ENCODE measurements at places on chromosomes 2 and 18. TPM values are rescaled to one million over a fixed set of nuclear protein-coding genes. Genes with fewer than 3 reads are reported as not detected.

The SLC11A1 gene
- 0.49 TPM for total RNA-seq

The CHRNG gene
- total RNA-seq = 77.7 TPM

The CTNNA2 gene
- 0.62 TPM for total RNA-seq

The ABI2 gene
- total RNA-seq = 24.2 TPM

The ABCG5 gene
- total RNA-seq = not detected

The CEBPZ gene
- 56.9 TPM for total RNA-seq

All from muscle of leg (tissue), 16 donors.